ENCODE measurements at places on chromosomes 7 and 10.

DNA sequence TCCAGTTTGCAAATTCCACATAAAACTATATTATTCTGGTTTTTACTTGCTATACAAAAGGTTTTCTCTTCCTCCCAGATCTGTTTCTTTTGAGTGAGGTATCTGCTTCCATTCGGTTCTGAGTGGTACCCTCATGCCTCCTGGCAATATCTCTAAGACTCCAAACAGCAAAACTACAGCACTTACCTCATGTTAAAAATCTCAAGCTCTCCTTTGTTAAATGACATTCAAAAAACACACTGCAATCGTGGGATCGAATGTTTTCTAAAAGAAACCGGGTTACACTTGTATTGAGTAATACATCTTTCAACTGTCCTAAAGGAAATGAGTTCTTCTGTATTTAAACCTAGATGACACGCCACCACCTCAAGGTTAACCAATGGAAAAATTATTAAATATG is 11.1 kb downstream of the YWHAG start:
- no peak for DNase-seq

- DNase-seq = no peak
Observed at GRCh38 chr7:87872346-87872745, 3.8 kb downstream of the SLC25A40 start.

DNA sequence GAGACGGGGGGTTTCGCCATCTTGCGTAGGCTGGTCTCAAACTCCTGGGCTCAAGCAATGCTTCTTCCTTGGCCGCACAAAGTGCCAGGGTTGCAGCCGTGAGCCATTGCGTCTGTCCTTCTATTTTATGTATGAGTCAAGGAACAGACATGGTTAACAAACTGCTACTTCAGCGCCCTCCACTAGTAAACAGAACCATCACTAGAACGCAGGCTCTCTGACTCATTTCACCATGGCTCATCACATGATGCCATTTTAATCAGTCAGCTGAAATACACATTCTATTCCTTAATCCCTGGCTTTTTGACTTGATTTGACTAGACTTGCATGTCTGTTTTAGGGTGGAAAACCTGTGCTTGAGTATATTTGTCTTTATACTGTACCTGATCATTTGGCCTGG is 41.3 kb downstream of the CELF2 start:
- DNase-seq = no peak

- DNase-seq = no peak
Observed at GRCh38 chr7:117154721-117155120, 168.1 kb downstream of the WNT2 start.

DNA sequence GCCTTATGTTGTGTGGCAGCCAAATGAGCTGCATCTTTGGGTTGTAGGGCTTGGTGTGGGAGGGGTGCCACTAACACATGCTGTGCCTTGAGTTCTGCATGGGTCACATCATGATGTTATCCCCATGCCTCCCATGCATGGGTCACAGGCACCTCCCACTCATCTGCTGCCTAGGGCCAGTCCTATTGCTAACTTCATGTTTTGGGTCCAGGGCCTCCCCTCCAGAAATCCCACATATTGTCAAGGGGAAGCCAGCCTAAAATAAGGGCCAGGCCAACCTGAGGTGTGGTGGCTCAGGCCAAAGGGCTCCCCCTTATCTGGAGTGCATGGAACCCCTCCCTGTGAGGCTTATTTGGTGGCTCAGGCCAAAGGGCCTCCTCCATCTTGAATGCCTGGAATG is 299.0 kb downstream of the RPS24 start:
- DNase-seq = no peak

GRCh38 chr10:70272925-70273316 is 10.9 kb downstream of the NPFFR1 start:
- DNase-seq = no peak

GRCh38 chr7:15389073-15389472 is 172.7 kb downstream of the AGMO start:
- no peak for DNase-seq

DNA sequence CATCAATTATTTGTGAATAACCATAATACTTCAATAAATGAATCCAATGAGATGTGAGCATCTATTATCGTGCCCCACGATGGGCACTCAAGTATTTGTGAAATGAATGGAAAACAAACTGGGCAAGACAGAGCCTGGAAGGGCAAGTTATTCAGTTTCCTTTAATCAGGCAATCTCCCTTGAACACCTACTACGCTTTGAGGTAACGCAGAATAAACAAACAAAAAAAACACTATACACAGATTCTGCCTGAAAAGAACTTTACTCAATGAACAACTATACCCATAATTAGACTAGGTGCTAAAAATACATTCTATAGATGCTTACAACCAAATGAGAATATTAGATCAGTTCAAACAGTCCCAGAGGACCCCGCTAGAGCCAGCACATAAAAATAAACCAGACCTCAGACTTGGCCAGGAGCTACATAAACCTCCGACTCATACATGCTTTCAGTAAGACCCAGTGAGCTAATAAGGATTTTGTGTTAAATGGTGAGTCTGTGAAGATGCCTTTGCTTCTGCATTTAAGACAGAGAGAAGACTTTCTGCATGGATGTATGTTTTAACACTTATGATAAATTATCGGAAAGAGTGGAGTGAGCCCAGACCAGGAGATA is 121.3 kb downstream of the MPP7 start:
- DNase-seq = no peak

- DNase-seq = no peak
Observed at GRCh38 chr10:55168343-55168742, 367.3 kb upstream of the PCDH15 start.

GRCh38 chr7:155543011-155543876 is 3.1 kb downstream of the CNPY1 start:
- no peak for DNase-seq

- no peak for DNase-seq
Observed at GRCh38 chr7:742791-743190, 15.7 kb upstream of the PRKAR1B start.

GRCh38 chr7:41130086-41130485 is 572.8 kb downstream of the INHBA start:
- DNase-seq = no peak

DNA sequence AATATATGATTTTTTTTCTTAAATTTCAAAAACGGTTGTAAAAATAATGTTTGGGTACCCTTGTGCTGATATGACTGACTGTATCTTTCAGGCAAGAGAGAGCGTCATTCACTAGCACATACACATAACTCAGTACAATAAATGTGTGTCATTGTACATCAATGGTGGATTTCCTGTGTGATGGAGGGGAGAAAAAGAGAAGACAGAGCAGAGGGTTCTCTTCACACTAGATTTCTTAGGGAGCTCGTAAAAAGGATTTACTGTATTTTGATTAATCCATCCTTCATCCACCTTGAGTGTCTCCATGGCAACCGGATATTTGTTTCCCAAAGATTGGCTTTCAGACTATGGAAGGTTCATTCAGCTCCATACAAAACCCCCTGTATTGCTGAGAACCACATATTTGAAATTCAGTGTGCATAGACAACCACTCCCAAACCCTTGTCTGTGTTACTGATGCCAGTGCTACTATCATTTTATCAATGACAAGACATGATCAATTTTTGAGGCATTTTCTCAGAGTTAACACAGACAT is 150.6 kb downstream of the AKR1D1 start:
- DNase-seq = no peak

GRCh38 chr7:105825371-105825770 is 51.0 kb downstream of the ATXN7L1 start:
- no peak for DNase-seq

GRCh38 chr10:120803972-120804371 is 47.2 kb upstream of the WDR11 start:
- DNase-seq = no peak

DNA sequence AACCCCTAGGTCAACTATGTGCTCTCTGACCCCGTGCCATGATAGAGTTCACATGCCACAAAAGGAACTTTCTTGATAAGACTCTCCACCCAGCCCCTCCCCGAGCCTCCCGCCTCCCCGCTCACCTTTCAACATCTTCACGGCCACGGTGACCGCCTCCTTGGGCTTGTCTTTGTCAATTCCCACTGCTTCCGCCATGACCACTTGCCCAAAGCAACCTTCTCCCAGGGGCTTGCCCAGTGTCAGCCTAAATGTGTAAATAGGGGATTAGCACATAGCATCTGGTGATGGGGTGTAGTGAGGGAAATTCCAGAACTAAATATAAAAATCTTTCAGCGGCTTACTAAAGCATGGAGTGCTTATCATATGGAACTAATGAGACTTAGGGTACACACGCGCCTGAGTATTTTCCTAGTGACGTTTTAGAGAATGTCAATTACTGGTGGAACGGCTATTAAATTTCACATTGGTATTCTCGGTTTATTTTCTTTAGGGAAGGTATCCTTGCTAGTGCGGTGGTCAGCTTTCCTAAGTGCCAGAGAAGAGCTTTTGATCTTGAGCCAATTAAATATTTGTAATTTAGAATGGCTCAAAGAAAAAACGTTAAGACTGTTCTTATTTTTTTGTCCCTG is 97.4 kb downstream of the FGFR2 start:
- DNase-seq = no peak

DNA sequence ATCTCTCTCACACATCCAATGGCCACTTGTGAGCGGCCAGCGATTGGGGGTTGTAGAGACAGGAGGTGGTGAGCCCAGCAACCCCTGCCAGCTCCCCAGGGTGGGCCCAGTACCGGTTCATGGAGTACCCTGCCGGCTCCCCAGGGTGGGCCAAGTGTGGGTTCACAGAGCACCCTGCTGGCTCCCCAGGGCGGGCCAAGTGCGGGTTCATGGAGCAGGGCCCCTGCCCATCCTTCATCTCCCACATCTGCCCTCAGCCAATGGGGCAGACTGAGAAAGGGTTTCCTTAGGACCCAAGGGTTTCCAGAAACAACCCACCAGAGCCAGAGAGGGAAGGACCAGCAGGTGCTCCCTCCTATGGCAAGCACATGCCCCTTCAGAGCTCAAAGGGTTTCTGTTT is 21.4 kb upstream of the SLIT1 start:
- no peak for DNase-seq

- DNase-seq = no peak
Observed at GRCh38 chr10:519055-519715, 170.3 kb downstream of the DIP2C start.

GRCh38 chr7:139117599-139118233 is 8.2 kb upstream of the ZC3HAV1 start:
- DNase-seq = no peak

GRCh38 chr10:35924759-35925158 is 282.7 kb upstream of the FZD8 start:
- no peak for DNase-seq

DNA sequence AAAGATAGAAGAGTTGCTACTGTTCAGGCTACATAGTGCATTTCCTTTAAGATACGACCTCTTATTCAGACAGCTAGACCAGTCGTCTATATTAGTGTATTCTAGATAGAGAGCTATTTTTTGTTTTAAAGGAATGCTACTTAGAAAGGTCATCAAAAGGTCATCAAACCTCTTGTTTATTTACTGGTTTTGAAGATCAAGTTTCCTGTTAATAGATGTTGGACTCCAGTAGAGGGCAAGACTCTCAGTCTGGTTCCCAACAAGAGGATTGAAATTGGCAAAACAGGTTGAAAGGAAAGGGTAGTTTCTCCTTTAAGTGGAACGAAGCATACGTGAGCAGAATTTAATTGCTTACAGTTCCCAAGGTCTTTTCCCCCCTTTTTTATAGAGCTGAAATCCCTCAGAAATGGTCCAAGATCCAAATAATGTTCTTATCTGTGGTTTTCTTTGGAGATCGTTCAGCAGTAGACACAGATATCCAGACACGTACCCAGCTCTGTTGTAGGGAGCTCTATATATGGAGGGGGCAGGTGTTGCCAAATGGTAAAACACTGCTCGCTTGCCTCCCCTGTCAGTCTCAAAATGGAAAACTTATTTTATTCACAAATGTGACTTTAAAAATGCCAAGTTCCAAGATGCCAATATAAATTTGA is 37.2 kb downstream of the BAMBI start:
- no peak for DNase-seq

GRCh38 chr7:3274131-3274530 is 26.9 kb upstream of the SDK1 start:
- no peak for DNase-seq

- DNase-seq = no peak
Observed at GRCh38 chr7:6012355-6013104, 3.5 kb downstream of the AIMP2 start.

DNA sequence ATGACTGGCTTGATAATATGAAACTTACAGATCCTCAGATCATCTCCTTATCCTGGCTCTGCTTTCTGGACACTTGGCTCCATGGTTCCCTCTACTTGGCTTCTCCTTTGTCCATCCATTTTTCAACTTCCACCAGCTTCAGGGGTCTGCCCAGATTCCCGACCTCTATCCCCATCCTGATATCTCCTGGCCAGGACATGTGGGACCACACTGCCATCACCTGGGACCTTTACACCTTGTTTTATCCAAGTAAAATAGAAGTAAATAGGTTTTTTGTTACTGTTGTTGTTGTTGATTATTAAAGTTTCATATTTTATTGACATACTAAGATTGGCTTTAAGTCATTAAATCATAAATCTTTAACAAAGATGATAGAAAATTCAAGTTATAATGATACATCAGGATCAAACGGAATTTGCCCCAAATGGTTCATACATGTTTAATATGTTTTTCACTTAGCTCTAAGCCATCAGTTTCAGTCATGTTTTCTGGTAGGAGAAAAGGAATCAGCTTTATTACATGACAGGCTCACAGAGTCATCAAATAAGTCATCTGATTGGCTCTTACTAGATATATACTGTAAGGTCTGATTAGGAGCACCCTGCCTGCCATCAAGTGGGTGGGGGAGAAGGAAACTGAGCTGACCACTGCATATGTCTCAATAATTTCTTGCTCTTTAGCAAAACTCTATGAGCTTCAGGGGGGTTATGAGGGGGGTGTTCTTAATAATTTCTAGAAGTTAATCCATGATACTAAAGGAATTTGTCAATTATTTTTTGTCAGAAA is 111.5 kb upstream of the AHR start:
- no peak for DNase-seq

DNA sequence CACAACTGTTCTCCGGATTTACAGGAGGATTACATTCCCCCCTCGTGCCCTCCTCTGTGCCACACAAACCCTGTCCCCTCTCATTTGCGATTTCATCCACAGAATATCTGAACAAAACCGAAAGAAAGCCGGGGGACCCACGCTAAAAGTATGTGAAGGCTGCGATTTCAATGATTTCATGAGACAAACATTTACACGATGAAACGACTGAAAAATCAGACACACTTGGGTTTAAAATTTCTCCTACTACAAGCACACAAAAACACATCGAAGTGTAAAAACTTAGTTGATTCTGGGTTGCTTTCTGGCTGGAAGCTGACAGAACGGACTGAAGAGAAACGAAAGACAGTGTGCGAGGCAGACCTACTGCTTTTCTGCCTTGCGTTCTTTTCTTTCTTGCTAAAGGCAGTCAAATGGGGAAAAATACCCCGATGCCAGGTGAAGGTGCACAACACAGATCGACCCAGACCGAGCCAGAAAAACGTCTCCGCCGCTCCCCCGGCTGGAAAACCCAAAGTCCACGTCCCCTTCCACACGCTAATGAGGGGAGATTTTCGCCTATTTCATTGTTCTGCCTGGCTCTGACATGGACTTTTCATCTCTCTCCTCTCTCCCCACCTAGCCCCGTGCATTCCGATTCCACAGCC is 1.2 kb downstream of the HIPK2 start:
- no peak for DNase-seq

DNA sequence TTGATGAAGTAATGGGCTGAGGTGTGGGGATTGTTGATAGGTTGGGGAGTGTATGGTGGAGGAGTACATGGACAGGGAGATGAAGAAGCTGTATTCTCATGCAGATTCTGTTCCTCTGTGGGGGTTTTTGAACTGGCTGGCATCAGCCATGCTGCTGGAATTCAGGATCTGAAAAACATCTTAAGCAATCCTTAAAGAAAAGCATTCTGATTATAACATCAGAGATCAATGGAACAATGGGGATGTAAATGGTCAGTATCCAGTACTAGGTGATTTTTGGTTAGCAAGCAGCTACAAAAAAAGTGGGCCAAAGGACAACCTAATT is 247.5 kb upstream of the GALNT17 start:
- no peak for DNase-seq

Measured in SHP77 treated with DMSO at 0.1 percent for 48 hours (cell line).